NCI-H774 (cell line): ENCODE measurements at places on chromosomes 4 and X.

GRCh38 chrX:55801811-55802210, 84.3 kb downstream of the RRAGB start:
- no peak for DNase-seq

- no peak for DNase-seq
Measured at GRCh38 chrX:85907316-85907715, 140.0 kb downstream of the CHM start.

DNA sequence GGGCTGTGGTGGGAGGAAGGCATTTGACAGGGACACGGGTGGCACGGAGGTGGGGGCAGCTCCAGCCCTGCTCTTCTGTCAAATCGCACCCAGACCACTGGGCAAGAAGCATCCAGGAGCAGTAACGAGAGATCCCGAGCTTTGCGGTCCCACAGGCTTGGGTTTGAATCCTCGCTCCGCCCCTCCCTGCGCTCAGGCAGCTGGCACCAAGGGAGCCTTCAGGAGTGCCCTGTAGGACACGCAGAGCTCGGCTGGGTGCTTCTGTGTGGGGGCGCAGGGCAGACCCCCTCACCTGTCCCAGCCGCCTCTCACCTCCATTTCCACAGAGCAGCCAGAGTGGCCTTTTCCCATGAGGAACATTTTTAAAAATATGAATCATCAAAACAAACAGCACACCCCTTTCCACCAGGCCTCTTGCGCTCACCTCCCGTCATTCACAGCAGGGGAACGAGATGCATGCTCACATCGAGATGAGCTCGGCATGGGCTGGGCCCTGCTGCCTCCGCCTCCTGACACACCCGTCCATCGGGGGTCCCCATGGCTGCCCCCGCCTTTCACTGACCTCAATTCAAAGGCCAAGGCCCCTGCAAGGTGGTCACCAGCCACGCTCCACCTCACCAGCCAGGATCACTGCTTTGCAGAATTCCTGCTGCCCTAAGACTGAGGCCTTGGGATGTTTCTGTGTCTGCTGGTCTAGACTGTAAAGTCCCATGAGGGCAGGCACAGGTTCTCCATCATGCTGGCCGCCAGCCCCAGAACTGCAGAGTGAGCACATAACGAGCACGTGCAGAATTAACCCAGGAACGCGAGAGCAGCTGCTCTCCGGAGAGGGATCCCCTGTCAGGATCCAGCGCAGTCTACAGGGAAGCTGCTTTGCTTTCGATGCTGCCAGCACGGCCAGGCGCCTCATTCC, 52.7 kb downstream of the ACOX3 start:
- no peak for DNase-seq

GRCh38 chr4:8597791-8598190, 5.2 kb downstream of the CPZ start:
- no peak for DNase-seq

DNA sequence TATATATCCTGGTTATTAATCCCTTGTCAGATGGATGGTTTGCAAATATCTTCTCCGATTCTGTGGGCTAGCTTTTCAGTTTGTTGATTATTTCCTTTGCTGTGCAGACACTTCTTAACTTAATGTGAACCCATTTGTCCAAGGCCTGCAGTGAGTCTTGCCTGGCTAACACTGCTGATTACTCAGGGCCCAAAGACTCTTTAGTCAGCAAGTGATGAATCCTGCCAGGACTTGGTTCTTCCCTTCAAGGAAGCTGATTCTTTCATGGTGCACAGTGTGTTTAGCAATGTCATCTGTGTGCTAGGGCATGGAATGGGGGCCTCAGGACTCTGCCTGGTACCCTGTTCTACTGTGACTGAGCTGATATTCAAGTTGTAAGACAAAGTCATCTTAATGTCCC, 81.8 kb upstream of the TEX13A start:
- no peak for DNase-seq

DNA sequence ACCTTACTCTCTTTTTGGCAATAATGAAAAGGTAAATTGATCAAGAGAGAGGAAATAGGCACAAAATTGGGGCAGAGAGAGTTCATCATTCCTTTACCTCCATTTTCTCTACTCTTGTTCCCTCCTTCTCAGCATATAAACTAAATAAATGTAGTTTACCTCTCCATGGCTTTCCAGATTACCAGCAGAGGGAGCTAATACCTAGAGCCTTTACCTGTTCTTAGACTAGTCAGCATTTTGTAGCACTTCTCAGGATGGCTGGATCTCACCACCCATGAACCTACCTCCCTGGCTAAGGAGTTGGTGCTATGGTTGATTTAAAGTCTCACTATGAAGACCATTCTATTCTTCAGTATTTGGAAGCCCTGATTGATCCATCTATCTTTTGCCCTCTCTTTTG, 15.7 kb downstream of the OFD1 start:
- no peak for DNase-seq

DNA sequence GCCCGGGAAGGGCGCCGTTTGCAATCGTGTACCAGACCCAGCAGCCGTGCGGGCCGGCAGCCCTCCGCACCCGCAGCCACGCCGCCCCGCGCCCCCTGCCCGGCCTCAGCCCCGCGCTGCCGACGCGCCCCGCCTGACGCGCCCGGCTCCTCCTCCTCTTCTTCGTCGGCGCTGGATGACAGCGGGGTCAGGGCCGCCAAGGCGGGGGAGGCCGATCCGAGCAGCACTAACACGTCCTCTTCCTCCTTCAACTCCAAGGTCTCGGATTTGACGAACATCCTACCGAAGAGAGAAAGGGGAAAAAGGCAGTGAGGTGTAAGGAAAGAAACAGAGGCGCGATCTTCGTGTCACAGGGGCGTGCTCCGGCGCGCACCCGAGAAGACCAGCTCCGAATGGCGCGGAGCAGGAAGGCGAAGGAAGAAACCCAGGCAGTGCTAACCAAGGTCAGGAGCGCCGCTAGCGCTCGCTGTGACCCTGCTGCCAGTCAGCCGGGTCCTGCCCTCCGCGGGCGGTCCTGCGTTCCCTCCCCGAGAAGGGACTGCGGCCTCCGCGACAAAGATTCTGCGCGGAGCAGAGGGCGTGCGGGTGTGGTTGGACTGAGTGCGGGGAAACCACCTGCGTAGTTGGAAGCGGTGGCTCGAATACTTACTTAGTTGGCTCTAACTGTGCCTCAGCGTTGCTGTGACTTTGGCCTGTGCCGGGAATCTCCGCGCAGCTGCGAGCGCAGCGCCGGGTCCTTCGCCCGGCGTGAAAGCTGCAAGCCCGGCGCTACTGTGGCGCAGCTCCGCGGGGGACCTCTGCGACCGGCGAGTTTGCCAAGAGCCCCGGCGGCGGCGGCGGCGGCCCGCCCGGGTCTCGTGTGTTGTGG, 548 bp downstream of the NEUROG2 start:
- no peak for DNase-seq

- DNase-seq, result no peak
Measured at GRCh38 chrX:105822138-105823091, at the start of gene NRK. TSS of gene NRK (plus strand) at chrX:105822539. CDS start at chrX:105822846, 307 bp downstream.

DNA sequence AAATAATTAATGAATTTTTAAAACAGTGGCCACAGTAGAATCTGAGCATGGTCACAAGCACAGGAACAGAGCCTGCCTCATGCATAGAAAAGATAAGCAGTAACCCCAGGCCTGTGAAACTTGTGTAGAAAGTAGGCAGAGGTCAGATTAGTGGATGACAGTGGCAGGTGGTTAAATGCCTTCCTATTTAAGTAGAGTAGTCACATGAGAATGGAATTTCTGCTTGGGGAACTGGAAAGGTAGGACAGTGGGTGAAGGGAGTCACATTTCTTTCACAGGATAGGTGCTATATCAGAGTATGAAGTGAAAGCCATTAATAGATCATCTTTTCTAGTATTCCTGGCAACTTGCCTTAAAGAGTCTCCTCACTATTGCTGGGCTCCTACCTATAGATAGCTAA, 34.9 kb upstream of the ASB12 start:
- DNase-seq, result no peak

DNA sequence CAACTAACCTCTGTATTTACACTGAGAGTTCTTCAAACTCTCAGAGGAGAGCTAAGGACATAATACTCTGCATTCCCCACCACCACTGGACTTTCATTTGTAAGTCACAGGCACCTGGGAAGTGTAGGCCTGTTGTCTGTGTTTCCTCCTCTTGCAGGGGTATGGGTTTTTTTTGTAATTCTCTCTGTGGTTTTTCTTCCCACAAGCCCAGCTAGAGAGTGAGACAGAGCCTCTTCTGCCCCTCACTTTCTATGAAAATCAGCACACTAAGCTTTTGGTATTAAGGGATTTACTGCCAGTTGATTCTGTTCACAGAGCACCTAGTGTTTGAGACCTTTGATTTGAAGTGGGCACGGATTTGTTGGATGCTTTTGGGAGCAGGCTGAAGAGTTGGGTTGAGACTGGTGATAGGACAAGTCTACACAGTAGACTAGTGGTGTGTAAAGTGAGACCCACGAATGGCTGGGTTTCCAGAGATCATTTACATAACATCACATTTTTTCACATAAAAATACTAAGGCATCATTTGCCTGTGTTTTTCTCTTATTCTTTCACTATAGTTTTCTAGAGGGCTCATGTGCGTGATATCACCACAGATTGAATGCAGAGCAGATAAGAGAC, 28.9 kb upstream of the WDR17 start:
- DNase-seq, result no peak

DNA sequence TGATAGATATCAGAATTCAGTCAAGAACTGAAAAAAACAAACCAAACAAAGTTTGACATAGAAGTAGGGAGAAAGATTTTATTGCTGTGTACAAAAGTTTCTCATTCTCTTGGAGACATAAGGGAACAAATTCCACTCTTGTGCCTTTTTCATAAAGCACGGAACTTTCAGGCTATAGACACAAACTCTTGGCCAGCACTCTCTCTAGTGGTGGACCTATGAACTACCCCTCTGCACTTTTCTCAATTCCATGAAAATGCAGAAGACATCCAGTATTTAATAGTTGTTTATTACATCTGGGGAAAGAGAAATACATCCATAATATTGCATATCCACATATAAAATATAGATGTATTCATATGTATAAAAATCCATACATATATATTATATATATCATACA, 291.6 kb upstream of the HS3ST1 start:
- peak; percentile 9 for DNase-seq

GRCh38 chr4:87934157-87934704, 41.3 kb upstream of the SPP1 start:
- DNase-seq, result no peak

GRCh38 chr4:6461301-6462165, 10.9 kb downstream of the PPP2R2C start:
- DNase-seq, result no peak

- no peak for DNase-seq
Measured at GRCh38 chrX:71239781-71240180, 14.2 kb downstream of the ZMYM3 start.

DNA sequence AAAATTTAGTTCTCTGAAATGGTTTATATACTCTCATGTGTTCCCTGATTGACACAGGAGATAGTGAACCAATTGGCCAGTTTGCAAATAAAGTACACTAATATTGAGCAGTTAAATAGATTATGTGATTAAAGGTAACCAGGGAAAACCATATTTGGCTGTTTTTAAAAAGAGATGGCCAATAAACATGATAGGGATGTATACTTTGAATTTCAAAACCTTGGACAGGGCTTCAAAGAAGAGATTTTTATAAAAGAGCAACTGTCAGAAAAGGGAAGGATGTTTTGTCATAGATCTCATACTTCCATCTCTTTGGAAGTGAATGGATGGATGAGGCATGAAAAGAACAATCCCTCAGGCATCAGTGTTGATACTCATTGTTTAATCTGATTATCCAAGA, 825.3 kb downstream of the STIM2 start:
- no peak for DNase-seq

DNA sequence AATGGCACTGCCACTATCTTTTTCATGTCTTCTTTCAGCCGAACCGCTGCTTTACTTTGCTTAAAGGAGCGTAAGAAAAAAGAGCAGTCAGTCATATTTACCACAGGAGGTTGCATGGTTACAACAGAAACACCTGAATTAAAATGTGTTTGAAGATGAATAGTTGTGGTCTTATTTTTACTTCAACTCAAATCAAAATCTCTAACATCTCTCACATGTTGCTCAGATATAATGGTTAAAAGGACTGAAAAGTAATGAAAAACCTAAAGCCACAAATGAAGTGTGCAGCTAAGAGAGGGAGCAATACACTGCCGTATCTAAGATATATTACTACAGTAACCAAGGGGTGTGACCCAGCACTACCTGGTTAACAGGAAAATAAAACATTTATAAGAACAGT, 27.4 kb downstream of the FAM13A start:
- DNase-seq, result no peak

DNA sequence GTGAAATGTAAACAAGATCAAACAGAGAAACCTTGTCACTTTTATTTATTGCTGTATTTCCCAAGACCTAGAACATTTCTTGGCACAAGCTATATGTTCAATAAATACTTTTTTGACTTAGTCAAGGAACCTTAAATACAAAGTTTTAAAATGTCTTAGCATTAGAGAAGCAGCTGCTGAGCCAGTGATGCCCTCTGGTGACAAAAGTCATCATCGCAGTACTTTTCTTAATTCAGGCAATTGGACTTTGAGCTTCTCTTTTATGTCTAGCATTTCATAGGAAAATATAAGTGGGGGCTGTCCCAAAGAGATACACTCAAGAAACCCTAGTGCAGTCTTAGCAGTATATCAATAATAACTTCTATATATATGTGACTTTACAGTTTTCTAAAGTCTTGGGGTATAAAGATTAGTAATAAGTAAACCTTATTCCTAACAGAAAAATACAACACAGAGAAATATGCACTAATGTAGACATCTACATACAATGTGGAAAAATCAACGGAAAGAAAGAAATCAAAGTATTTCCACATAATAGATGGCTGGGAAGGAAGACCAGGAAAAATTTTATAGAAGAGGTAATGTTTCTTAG, 118.4 kb downstream of the DTHD1 start:
- no peak for DNase-seq

DNA sequence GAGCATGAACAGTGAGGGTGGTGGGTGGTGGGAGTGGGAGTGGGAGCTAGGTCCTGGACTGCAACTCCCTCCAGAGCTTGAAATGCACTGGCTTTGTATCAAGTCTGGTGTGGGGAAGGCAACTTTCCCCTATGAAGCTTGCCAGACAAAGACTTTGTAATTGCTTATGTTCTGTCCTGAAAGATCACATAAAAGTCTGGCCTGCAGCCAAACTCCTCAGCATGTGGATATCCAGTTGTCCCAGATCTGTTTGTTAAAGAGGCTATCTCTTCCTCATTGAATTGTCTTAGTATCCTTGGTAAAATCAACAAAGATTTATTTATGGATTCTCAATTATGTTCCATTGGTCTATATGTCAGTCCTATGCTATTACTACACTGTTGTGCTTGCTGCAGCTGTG, 607.9 kb downstream of the GLUD2 start:
- DNase-seq, result no peak

DNA sequence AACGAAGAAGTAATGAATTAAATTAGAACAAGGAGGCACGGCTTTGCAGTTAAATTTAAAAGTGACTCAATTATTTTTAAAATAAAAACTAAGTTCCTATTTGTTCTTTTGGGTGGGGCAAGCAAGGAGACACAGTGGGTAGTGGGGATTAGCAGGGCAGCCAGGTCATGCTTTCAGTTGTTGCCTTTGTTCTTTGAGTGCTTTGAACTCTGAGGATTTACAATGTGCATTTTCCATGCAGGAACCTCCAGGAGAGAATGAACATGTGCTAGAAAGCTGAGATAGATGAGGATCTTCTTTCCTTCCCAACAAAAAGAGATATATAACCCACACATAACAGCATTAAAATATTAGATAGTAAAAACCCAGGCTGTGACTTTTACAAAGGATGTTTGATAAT, 420.4 kb upstream of the CTSO start:
- no peak for DNase-seq
